Naive B cell (primary cell): ENCODE measurements at places on chromosomes 4 and X.

DNA sequence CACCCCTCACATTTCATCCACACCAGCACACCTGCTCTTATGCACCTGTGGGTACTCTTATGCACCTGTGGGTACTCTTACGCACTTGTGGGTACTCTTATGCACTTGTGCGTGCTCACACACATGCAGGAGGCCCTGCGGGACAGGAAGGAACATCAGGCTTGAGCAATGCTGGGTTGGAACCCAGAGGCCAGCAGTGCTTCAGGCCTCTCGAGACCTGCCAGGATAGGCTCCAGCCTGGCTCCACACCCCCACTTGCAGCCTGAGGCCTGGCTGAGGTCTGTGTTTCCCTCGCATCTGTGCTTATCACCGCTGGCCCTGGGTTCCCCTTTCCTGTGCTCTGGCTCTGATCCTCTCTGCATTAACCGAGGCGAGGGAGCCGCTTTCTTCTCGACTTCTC, 34.7 kb downstream of the SORCS2 start:
- DNase-seq, result no peak

GRCh38 chr4:25283948-25284347, 28.6 kb upstream of the ZCCHC4 start:
- no peak for DNase-seq

DNA sequence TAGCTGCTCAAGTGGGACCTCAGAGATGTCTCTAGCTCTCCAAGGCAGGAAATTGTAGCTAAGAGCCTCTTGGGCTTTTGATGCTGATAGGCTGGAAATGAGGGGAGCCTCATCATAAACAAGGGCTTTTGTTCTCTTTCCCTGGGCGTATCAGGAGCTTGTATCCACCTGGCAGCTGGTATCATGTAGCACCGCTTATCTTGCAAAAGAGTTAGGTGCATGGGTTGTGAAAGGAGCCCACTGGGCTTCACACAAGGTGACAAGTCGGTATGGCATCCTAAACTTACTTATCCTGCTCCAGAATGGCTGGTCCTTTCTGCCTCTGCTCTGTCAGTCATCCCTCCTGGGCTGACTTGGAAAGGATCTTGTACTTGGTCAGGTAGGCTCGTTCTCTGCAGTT, 565.8 kb downstream of the GRXCR1 start:
- DNase-seq, result no peak

DNA sequence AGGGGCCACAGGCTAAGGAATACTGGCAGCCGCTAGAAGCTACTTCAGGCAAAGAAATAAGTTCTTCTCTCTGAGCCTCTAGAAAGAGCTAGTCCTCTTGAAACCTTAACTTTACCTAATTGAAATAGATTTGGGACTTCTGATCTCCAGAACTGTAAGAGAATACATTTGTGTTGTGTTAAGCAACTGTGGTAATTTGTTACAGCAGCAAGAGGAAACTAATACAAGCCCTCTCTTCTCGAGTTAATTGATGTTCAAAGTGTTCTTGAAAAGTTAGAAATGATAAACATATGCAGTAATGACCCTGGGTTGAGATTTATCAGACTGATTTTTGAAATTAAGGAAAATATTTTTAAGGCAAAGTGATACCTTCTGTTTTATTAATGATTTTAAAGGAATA, 172.8 kb downstream of the ANTXR2 start:
- no peak for DNase-seq

- no peak for DNase-seq
These were observed 146.8 kb upstream of the IL1RAPL2 start for GRCh38 chrX:104419211-104419610.

GRCh38 chr4:13783800-13784411, 156.4 kb upstream of the BOD1L1 start:
- no peak for DNase-seq

GRCh38 chr4:106478152-106478551, 109.6 kb upstream of the GIMD1 start:
- no peak for DNase-seq

GRCh38 chrX:104315555-104315954, 60.8 kb upstream of the ESX1 start:
- no peak for DNase-seq

GRCh38 chr4:127143460-127144195, 489.1 kb upstream of the INTU start:
- no peak for DNase-seq

- DNase-seq, result no peak
These were observed 43.6 kb downstream of the TMEM131L start for GRCh38 chr4:153509724-153510123.

DNA sequence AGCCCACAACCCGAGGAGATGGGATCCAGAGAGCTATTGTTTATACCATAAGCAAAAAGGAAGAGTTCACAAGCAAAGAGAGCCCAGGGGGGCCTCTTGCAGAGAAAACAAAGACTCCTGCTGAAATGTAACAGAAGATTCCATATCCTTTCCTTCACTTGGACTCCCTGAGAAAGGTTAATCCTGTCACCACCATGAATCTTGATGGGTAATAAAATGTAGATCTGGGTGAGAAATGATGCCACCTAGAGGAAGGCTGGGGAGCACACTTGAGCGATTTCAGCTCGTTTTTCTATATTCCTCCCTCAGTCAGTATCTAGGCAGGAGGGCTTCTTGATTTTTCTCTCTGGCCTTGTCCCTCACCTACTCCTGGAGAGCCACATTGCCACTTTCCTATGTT, 10.2 kb upstream of the KCNE5 start:
- no peak for DNase-seq

- DNase-seq, result no peak
These were observed 211.1 kb downstream of the ADAMTS3 start for GRCh38 chr4:72357908-72358307.

- no peak for DNase-seq
These were observed 174.8 kb upstream of the GLRA2 start for GRCh38 chrX:14354521-14354920.

GRCh38 chr4:28360681-28361080, 1500.0 kb downstream of the STIM2 start:
- DNase-seq, result no peak

- DNase-seq, result no peak
These were observed 36.3 kb upstream of the TBC1D14 start for GRCh38 chr4:6873291-6873690.

- DNase-seq, result no peak
These were observed 17.5 kb downstream of the PRSS12 start for GRCh38 chr4:118335324-118335723.

- no peak for DNase-seq
These were observed 44.4 kb downstream of the METTL14 start for GRCh38 chr4:118729287-118730286.

DNA sequence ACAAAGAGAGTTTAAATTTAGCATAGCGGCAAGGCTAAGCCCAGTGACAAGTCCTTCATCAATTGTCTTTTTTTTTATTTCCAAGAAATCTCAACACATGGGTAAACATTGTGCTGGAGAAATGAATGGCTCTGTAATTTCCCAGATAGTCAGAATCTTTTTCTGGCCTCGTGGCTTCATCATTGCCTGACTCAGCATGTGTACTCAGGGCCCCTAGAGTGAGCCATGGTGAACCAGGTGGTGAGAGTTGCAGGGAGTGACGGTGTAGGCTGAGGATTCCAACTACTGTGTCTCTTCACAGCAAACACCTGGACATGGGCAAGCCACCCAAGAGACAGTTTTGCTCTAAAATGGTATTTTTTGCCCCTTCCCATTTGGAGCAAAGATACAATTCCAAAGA, 43.1 kb upstream of the UCP1 start:
- DNase-seq, result no peak

- DNase-seq, result no peak
These were observed 157.1 kb downstream of the PDGFRA start for GRCh38 chr4:54386042-54386669.

- DNase-seq, result peak; percentile 6
These were observed 1.4 kb upstream of the MAGED1 start for GRCh38 chrX:51891821-51892551.
